ENCODE measurements at places on chromosomes 4 and X.

- no peak for DNase-seq
Observed at GRCh38 chr4:19512086-19512485, 739.6 kb upstream of the SLIT2 start.

DNA sequence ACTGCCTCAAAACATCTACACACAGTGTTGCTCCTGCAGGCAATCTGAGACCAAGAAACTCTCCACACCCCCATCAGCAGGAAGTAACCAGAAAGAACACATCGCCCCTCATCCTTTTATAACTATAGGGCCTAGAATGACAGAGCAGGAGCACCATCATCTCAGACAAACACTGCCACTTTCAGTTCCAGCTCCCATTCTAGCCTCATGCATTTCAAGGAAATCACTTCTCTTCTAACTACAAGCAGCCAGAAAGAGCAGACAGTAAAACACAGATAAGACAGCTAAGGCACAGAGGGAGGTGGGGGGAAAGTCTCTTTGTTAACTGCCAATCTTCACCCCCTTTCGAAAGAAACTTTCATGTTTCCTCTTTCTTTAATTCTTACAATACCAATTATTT lies 102.6 kb upstream of the TENT5D start:
- DNase-seq: no peak

- DNase-seq: no peak
Observed at GRCh38 chr4:72767618-72768302, 198.7 kb upstream of the ADAMTS3 start.

DNA sequence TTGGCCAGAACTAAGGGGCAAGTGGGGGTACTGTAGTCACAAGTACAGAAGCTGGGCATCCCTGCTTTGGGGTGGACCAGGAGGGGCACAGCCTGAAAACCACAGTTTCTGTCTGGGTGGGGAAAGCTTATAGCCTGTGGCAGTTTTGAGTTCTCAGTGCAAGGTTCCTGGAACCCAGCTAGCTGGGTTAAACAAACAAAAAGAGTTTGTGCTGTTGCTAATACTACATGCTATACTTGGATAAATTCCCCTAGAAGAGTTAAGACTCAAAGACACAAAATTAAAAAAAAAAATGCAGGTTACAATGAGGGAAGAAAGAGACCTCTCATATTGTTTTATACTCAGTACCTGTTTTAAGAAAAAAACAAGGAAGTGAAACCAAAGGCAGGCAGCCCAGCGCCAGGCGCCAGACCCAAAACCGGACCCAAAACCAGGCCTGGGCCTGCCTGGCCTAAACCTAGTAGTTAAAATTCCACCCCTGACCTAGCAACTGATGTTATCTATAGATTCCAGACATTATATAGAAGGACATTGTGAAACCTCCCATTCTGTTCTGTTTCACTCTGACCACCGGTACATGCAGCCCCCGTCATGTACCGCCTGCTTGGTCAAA lies 50.8 kb downstream of the SLC2A9 start:
- DNase-seq: no peak

DNA sequence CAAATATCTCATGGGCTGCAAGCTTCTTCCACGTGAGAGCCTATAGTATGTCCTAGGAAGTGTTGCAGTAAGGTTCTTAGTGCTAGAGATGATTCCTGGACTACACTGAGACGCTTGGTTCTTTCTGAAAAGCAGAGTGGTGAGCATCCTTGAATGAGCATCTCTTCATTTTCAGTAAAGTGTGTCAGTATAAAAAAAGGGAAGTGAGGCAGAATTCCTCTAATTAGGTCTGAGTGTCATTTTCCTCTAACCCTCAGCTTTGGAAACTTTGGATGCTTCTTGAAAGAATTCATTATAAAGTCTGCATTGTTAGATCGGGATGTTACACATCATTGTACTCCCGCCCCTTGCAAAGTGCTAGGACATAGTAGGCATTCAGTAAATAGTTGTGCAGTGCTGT lies 5.2 kb downstream of the BMPR1B start:
- no peak for DNase-seq

- DNase-seq: no peak
Observed at GRCh38 chr4:153676984-153677383, 7.1 kb upstream of the TLR2 start.

- DNase-seq: no peak
Observed at GRCh38 chr4:81421346-81422218, 50.1 kb downstream of the RASGEF1B start.

GRCh38 chr4:184534511-184535391 lies 60.4 kb upstream of the IRF2 start:
- no peak for DNase-seq

GRCh38 chr4:48954314-48954713 lies 31.8 kb upstream of the CWH43 start:
- DNase-seq: no peak

DNA sequence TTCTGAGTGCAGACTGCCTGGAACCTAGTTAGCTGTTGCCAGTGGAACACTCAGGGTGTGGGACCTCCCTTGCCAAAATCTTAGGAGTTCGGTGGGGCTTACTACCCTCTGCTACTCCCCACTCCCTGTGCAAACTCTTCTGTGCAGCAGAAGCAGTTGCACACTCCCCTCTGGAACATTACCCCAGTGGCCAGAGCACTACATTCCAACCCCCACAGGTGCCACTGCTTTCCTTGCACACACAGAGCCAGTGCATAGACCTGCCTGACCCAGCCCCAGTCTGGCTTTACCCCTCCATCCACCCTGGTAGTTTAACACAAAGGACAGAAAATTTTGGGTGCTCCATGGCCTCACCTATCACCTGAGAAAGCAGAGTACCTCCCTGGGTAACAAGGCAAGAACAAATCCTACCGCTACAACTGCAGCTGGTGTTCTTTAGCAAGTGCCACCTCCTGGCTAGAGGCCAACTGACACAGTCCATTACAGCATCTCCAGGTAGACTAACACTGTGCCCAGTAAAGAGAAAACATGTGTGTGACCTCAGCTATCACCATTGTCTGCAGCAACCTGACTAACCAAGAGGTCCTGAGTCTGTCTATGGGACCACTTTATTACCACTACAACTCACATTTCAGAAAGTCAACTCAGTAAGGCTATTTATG lies 11.5 kb upstream of the RASSF6 start:
- no peak for DNase-seq

DNA sequence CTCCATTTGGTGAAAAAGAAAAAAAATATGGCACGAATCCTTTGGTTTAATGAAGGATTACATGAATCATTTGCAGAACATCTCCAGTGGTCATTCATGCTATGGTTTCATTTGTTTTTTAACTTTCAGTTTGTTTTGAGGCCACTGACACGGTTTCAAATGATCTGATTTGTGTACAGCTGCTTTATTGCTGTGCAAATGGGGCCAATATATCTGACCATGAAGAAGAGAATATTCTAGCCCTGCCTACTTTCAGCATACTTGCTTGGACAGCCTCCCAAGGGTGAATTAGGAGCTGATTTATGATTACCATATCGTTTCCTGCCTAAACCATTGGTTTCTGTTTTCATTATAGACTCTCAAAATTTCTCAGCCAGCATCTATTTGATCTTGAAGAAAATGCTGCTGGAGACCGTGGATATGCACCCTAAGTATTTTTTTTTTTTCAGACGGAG lies 30.7 kb downstream of the SPARCL1 start:
- no peak for DNase-seq

GRCh38 chrX:120269373-120270035 lies 18.9 kb downstream of the ZBTB33 start:
- DNase-seq: no peak

- DNase-seq: no peak
Observed at GRCh38 chr4:83753260-83753659, 217.4 kb downstream of the GPAT3 start.

GRCh38 chr4:143089291-143089690 lies 95.4 kb upstream of the USP38 start:
- no peak for DNase-seq

DNA sequence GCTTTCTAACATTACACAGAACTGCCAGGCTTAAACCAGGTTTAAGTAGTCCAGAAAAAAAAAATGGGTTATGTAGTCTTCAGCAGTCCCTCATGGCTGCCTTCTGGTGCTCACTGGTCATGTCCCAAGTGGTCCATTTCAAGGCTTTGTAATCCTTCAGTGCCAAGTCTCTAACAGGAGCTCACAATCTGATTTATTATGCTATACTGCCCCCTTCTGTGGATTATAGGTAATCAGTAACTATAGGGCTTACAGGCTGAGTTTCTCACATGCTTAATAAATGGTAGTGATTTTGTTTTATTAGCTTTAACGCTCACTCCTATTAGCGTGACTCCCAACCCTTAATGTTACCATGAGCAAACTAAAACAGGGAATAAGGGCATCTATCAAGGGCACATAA lies 92.5 kb upstream of the EDA2R start:
- DNase-seq: no peak

DNA sequence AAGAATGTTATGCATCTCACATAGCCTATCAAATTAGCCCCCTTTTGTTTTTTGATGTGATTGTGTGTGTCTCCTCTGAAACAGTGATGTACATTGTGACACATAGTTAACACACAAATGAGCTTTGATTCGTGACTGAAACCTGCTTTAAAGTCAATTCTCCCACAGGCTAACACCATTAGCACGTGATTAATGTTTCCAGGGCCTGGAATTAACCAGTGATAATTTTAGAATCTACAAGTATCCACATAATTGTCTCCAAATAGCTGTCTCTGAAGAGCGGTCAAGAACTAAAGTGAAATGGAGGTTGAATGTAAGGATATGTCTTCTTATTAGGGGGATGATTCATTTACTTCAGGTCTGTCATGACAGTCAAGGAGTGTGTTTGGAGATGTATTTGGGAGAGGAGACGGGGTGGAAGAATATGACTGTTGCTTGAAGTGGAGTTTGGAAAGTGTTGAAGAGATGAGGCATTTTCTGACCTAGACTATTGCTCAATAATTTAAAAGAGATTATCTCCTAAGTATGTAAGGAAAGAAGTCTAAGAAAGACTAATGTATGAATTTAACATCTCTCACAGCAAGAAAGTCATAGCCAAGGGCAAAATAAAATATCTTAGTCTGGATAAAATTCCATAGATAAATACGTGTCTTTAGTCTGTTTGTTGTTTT lies 13.7 kb upstream of the RASGEF1B start:
- no peak for DNase-seq

DNA sequence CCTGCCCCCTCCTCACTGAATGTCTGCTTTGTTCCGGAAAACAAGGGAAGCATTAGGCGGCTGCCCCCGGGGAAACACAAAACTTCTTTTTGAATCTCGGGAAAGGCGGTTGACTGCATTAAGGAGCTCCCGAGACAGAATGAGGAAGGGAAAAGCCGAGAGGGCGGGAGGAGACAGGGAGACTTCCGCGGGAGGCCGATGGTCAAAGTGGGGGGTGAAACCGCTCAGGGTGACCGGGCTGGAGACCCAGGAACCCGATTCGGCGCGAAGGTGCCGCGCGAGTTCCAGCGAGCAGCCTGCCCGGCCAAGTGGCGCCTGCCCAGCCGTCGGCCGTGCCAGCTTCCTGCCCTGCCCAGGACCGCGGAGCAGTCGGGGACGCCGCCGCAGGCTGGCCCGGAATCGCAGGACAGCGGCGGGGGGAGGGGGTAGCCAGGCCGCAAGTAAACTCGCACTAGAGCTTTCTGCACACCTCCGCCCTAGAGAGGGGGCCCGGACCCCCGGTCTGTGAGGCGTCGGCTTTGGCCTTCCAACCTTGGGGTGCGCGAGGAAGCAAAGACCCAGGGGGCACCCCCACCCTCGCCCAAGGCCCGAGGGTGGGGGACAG lies 55.1 kb upstream of the BCOR start:
- no peak for DNase-seq

- no peak for DNase-seq
Observed at GRCh38 chrX:152865232-152865920, 32.5 kb upstream of the ZNF185 start.

- DNase-seq: no peak
Observed at GRCh38 chr4:80069837-80070731, 2.9 kb downstream of the ANTXR2 start.

- no peak for DNase-seq
Observed at GRCh38 chr4:74541667-74542066, 96.7 kb downstream of the AREG start.

DNA sequence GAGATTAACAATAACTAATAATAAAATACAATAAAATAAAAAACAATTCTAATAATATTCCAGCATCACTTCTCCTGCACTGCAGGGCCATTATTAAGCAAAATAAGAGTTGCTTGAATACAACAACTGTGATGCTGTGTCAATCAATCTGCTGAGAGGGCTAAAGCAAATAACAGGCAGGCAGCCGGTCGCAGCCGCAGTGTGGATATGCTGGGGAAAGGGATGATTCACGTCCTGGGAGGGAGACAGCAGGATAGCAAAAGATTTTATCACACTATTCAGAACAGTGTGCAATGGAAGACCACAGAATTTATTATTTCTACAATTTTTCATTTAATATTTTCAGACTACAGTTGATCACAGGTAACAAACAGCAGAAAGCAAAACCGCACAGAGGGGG lies 76.5 kb upstream of the SMARCAD1 start:
- no peak for DNase-seq

DNA sequence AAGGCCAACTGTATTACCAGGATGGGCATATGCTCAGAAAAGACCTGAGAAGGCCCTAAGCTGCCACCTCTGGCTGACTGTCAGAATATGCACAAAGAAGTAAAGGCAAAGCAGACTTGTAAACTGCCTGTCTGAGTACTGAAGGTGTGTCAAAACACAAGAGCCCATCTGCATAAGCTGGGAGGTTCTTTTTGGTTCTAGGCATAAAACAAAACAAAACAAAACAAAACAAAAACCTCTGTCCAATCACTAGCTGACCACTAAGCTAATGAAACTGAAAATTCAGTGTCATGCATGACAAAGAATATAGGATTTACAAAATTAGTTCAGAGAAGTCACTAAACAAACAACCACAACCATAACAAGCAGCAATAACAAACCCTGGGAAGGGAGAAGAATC lies 20.6 kb downstream of the SH3D19 start:
- DNase-seq: no peak

GRCh38 chr4:123804196-123804721 lies 407.7 kb downstream of the SPRY1 start:
- no peak for DNase-seq

DNA sequence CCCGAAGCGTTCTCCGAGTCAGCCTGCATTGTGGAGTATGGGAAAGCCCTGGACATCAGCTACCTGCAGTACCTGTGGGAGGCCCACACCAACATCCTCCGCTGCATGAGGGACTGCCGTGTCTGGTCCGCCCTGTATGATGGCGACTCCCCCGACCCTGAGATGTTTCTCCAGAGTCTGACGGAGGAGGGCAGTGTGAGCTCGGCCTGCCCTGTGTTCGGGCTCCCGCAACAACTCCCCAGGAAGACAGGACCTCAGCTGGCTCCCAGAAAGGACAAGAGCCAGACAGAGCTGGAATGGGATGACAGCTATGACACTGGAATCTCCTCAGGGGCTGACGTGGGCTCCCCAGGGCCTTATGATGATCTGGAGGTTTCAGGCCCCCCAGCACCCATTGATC lies 111.3 kb downstream of the GATB start:
- no peak for DNase-seq

DNA sequence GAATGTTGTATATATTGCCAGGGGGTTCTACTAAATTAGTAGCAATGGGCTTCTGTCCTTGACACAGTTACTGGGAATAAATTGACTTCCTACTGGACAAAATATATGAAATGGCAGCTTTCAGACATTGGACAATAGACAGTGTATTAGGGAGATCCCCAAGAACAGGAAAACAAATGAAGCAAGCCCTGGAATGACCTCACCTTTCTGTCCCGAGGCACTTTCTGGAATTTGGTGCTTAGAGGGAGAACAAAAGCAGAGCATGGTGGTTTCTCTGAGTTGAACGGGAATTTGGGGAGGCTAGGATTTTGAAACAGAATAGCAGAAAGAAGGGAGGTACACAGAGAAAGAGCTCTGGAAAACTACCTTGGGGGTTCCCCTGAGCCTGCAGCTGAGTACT lies 187.7 kb upstream of the MAGEB2 start:
- DNase-seq: no peak

GRCh38 chrX:131802836-131803626 lies 220.1 kb upstream of the STK26 start:
- DNase-seq: no peak
